Muscle of arm (tissue), 14 donors: ENCODE measurements at places on chromosomes 1 and 21.

DNA sequence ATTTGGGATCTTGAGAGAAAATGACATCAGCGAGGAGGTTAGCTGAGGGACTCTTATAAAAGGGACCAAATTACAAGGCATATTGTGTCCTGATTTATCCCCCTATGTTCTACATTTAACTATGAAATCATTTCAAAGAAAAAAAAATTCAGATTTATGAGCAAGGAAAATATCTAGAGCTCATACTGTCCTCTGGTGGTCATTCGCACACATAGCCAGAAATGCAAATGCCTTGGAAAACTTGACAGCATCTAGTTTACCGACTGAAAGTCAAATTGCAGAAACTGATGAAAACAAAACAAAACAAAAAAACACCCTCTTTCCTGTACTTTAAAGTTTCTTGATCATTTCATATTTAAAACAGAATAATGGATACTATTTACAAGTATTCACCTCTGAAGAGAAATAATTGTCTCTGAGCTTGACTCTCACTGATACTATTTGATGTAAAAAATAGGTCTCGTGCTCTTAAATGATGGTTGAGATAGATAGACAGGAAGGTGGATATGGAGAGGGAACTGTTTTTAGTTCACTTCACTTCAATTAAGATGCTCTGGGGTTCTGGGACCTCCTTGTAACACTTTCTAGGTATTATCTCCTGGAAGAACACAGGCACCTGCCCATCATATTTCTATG is 253.8 kb downstream of the PCP4 start:
- peak; percentile 51 for DNase-seq

DNA sequence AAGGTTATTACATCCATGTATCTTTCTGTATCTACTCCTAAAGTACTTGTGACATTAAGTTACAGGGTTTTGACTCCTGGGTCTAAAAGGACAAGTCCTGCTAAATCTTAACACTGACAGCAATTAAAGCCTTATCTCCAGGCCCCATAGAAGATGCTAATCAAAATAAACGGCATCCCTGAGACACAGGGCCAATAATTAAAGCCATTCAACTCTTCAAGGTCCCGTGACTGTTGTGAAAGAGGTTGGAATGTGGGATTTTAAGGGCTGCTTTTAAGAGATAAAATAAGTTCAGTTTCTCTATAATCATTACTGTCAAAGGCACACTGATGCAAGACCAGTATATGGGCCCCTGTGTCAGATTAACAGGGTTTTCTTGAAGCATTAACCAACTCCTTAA is 8.3 kb downstream of the DNAI4 start:
- no peak for DNase-seq

GRCh38 chr21:33155005-33155404 is 74.7 kb upstream of the IFNAR2 start:
- DNase-seq: no peak

GRCh38 chr1:227726924-227727599 is 8.0 kb downstream of the JMJD4 start:
- DNase-seq: no peak

DNA sequence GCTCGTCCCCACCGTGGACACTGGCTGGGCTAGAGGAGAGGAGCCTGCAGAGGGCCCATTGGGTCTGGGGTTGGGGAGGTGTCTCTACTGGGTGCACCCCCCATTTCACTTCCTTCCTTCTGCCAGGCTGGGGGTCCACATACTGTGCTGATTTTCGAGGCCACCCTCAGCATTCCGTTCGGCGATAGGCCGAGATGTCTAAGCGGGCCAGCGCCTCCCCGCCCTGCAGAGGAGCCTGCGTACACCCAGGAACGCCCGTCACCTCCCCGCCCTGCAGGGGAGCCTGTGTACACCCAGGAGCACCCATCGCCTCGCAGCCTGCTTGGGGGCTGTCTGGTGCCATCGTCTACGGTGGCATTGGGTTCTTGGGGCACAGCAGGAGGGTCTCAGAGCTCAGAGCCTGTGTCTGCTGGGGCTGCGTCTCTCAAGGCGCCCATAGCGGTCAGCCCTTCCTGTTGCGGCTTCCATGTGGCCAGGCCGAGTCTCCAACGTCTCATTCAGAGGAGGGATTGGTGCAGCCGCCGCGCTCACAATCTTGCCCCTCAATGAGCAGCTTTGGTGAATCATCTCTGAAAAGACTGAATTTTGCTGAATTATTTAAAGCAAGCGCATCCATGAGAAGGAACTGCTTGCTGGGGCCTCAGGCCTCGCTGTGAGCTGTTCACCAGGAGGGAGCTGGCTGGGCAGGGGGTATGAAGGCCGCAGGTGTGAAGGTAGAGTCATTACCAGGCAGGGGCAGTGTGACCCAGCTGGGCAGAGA is 30.7 kb upstream of the AGPAT3 start:
- DNase-seq: no peak

DNA sequence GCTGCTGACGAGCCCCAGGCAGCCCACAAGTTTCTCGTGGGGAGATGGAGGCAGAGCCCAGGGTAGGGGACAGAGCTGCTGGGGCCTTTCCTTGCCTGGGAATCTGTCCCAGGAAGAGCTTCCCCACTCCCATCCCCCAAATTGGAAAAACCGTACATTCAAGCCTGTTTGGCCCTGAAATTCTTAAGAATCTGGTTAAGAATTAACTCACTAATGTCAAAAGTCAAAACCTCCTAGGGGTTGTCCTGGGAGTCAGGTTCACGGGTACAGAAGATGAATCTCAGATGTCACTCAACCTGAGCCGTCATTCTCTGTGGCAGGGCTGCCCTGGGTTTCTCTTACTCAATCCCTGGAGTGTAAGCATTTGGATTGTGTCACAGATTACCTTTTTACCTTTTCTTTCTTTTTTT is 8.4 kb downstream of the C1orf115 start:
- DNase-seq: no peak

GRCh38 chr1:209570743-209571142 is 12.8 kb upstream of the CAMK1G start:
- no peak for DNase-seq

DNA sequence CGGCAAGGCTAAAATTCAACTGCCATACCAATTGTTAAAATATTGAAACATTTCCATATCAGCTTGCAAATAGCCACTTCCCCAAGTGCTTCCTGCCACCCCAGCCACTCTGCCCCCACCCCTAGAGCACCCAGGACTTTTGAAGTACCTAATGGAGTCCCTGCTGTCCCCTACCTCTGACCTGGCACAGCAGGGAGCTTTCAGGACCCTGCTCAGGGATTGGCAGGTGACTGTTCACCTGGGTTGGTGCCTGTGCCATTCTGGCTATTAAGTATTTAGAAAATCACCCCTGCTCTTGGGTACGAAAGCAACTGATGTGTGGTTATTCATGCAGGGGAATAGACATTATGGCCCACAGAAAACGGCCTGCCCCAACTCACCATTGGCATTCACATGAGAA is 9.1 kb upstream of the HPCAL4 start:
- no peak for DNase-seq

DNA sequence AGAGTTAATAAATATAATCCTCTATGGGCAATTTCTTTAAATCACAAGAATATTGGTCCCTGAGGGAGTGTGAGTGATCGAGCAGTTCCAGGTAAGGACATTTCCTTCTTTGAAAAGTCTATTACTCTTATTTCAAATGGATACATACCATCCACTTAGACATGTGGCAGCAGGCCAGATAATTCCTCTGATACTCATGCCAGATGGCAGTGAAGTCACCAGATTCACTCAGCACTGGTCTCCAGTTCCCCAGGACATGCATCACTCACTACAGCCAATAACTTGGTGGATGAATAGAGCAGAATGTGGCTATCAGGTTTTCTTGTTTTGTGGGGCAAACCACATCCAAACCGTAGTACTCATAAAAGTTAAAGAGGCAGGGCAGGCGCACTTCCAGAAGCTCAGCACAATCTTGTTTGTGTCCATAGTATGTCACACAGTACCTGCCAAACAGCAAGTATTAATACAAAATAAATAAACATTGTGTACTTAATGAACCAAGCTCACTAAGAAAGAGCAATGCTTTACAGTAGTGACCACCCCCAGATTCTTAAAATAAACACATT is 74.2 kb upstream of the CD53 start:
- DNase-seq: no peak

- DNase-seq: no peak
These were observed 3.4 kb downstream of the RUNX1 start for GRCh38 chr21:35045542-35046262.

- DNase-seq: no peak
These were observed 75.0 kb downstream of the C4BPA start for GRCh38 chr1:207179036-207179435.

GRCh38 chr1:31643976-31644559 is 608 bp downstream of the PEF1 start:
- no peak for DNase-seq

DNA sequence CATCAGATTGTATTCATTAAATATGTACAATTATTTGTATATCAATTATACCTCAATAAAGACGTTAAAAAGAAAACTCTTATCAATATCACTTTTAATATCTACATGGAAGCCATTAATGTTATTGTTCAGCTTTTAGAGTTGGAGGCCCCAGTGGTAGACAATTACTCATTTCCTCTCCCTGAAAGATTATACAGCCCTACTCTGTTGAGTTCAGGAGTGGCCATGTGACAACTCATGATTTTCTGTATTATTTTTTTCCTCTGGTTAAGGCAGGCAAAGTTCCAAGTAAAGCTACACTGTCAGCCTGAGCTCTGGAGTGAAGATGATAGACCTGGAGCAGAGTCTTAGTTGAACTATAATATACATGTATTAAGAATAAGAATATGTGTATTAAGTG is 247.9 kb upstream of the B3GALT2 start:
- DNase-seq: no peak

DNA sequence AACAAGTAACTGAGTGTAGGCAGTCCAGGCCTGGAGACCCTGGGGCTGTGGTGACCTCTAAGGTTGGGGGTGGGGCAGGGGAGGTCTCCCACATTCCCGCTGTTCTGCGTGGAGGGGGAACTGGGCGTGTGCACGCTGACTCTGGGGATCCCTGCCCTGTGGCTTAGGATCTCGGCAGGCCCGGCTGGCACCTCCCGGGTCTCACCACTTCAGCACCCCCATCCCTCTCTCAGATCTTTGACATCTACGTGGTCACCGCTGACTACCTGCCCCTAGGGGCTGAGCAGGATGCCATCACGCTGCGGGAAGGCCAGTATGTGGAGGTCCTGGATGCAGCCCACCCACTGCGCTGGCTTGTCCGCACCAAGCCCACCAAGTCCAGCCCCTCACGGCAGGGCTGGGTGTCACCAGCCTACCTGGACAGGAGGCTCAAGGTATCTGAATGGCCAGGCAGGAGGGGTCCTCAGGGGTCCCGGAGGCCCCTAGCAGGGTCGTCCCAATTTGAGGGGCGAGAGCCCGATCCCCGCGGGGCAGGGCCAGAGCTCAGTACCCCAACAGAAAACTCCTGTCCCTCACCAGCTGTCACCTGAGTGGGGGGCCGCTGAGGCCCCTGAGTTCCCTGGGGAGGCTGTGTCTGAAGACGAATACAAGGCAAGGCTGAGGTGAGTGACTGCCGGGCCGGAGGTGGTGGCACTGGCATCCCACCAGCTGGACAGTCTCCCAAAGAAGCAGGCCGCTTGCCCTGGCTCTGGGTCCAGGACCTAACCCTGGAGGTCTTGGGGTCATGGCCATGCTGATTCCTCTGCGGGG is 68.7 kb downstream of the TRIM11 start:
- no peak for DNase-seq

GRCh38 chr1:52672946-52673345 is 25.2 kb downstream of the COA7 start:
- DNase-seq: no peak

DNA sequence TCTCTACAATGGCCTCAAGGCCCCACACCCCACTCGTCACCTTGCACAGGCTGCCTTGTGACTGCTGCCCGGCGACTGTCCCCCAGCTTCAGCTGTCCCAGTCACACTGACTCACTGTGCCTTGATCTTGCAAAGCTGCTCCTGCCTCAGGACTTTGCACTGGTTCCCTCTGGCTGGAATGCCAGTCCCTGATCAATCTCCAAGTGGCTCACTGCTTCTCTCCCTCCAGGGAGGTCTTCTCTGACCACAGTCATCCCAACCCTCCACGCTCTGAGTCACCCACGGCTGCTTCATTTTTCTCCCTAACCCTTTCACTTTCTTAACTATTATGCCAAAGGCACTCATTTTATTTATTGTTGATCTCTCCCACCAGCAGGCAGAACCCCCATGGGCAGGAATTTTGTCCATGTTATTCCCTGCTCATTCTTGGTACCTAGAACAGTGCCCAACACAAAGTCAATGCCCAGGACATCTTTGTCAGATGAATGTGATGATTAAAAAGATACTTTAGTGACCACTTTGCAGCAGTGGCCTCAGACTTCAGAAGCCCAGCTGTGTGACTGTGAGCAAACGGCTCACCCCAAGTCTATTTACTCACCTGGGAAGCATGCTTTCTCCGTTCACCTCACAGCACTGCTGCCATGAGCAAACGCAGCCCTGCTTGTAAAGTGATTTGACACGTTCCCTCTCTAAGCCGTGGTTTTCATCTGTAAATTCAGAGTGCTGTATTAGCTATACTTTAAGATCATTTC is 53.4 kb downstream of the ZBTB18 start:
- no peak for DNase-seq

DNA sequence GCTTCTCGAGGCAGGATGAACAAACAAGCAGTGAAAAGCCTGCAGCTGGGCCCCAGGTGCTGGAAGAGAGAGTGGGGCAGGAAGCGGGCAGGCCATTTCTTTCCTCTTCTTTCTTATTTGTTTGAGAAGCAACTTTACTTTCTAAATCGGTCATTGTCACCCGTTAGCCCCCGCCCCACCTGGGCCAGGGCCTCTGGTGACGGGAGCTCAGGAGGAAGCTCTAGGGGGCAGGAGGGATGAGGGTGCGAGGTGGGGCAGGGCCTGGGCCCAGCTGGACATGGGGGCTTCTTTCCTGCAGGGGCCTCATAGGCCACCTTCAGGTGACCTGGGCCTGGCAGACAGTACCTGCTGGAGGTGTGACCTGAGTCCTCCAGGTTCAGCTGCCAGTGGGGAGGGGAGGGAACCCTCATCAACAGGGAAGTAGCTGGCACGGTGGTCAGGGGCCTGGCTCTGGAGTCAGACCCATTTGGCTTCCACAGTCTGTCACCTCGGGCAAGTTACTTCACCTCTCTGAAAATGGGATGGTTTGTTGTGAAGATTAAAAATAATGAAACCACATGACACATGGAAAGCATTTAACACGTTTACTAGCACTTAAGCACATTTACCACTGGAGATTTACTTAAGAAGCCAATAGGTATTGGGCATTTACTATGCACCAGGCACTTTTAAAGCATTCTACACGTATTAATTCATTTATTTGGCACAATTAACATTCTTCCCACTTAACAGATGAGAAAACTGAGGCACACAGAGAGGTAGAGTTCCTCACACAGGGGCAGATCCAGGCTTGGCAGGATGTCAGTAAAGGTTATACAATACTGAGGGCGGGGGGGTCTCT is 54.1 kb upstream of the ID3 start:
- DNase-seq: no peak
